ENCODE measurements at places on chromosomes 6 and 20. TPM values are rescaled to one million over a fixed set of nuclear protein-coding genes. Genes with fewer than 3 reads are reported as not detected.
A peak's percentile ranks its signal among the peaks of the same experiment; 100 is the strongest.

Gene TPD52L2
- 75.9 TPM for total RNA-seq

Gene MCHR2
- not detected for total RNA-seq

DNA sequence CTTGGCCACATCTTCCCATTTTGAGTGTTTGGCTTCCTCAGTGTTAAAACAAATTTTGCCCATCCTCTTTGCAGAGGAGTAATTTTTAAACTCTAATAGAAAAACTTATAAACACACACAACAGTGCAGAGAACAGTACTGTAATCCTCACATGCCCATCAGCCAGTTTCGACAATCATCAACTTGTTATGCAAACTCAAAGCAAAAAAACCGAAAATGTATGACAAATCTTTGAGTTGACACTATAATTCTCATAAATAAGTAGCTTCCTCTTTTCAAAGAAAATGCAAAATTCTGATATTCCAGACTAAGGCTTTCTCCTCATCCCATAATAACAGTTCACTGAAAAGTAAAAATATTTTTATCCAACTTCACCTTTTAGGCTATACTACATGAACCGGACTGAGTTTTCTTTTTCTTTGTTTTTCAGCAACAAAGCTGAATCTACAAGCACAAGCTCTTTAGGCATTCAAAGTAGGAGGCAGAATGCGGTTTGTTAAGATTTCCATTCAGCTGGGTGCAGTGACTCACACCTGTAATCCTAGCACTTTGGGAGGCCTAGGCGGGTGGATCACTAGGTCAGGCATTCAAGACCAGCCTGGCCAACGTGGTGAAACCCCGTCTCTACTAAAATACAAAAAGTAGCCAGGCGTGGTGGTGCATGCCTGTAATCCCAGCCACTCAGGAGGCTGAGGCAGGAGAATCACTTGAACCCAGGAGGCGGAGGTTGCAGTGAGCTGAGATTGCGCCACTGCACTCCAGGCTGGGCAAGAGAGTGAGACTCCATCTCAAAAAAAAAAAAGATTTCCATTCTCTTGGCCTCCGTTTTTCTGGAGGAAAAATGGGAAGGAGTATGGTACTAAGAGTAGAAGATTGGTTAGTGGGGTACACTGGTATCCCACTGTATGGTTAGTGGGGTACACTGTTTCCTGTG lies 74.8 kb downstream of the GCNT2 start:
- no peak for DNase-seq

GRCh38 chr6:7135755-7136154 lies 28.0 kb downstream of the RREB1 start:
- DNase-seq = no peak

GRCh38 chr6:31607317-31607716 lies 7.7 kb upstream of the AIF1 start:
- DNase-seq = no peak

- no peak for DNase-seq
Measured at GRCh38 chr20:42902509-42902908, 287.2 kb downstream of the PTPRT start.

GRCh38 chr6:2110504-2110903 lies 134.9 kb downstream of the GMDS start:
- no peak for DNase-seq

GRCh38 chr6:6931071-6932025 lies 176.4 kb upstream of the RREB1 start:
- DNase-seq = no peak

DNA sequence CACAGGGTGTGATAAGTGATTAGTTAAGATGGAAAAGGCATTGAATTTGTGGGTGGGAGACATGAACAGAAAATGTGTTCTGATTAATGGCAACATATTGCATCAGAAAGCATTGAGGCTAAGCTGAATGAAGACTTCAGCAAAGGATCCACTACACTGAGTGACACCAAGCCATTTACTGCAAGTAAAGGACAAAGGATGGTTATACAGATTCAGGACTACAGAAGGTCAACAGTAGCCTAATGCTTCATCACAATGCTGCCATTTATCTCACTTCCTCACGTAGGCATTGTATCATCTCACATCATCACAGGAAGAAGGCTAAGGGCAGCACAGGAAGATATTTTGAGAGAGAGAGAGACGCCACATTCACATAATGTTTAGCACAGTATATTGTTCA lies 398.2 kb downstream of the COL12A1 start:
- DNase-seq = no peak

DNA sequence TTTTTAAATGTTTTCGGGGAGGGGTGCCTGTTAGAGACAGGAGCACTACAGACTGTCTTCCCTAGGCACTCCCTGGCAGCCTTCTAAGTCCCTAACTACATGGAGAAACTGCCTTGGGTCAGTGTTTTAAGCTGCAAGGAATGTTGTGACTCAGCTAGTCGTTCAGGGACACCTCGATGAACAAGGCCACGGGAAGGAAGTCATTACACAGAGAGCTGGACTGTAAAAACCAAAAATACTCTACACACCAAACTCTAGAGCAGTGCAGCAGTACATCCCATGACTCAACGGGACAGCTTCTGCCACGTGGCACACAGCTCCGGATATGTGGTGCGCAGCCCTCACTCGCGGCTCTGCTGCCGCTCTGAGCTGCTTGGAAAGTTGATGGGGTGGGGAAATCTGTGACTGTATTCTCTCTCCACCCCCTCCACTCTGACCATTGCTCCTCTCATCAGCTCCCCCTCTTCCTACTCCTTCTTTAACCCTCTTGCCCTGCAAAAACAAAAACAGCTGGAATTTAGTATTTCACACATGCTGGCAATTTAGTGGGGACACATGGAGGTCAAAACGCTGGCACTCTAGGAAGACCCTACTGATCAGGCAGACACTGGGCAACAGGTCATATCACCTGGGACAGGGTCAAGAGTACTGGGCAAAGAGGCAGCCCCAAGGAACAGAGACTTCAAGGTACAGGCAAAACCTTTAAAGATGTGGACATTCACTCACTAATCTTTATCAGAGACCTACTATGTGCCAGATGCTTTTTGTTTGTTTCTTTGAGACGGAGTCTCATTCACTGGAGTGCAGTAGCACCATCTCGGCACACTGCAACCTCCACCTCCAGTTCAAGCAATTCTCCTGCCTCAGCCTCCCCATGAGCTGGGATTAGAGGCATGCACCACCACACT lies 10.9 kb upstream of the LPIN3 start:
- DNase-seq = peak; percentile 86

DNA sequence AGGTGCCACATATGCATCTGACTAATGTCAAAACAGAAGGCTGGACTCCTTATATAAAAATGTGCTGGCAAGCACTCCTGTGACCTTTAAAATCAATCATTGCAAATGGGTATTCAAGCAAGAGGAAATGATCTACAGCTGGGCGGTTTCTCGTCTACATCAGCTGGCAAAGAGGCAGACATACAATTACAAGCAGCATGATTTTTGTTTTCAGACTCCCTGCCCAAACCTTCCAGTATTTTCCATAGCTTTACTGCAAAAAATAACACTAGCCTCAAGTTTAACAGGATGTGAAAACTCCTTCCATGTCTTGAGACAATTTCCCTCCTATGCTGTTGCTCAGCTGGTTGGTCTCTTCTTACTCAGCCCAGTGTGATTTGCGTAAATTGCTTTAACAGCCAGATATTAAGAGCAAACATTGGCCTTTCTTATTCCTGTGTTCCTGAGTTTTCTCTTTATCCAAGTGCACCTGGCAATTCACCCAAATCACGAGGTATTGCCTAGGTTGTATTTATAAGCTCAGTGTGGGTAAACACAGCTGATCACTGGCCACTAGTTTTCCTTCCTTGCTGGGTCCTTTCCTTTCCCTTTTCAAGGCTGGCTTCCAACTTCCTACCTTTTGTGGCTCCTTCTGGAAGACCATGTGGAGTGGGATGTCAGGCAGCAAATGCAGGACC lies 130.4 kb downstream of the MOXD1 start:
- DNase-seq = peak; percentile 27

Data from activated CD4-positive, alpha-beta T cell treated with anti-CD3 and anti-CD28 coated beads, Interleukin-2, amount 10 ng/mL, durations not matched to agents 24 days and 14 days (primary cell).